GOT3 (cell line): ENCODE measurements at places on chromosomes 7 and 10.

DNA sequence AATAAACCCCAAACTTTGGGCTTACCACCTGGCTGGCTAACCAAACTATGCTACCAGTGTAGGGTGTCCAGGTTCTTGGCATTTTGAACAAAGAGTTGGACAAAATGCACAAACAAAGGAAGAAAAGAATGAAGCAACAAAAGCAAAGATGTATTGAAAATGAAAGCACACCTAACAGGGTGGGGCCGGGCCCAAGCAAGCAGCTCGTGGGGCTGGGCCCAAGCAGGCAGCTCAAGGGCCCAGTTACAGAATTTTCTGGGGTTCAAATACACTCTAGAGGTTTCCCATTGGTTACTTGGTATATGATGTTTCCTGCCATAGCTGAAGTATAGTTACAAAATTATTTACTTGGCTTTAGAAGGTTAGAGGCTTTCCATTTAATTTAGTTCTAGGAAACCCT lies 15.7 kb downstream of the ACADSB start:
- DNase-seq = no peak

DNA sequence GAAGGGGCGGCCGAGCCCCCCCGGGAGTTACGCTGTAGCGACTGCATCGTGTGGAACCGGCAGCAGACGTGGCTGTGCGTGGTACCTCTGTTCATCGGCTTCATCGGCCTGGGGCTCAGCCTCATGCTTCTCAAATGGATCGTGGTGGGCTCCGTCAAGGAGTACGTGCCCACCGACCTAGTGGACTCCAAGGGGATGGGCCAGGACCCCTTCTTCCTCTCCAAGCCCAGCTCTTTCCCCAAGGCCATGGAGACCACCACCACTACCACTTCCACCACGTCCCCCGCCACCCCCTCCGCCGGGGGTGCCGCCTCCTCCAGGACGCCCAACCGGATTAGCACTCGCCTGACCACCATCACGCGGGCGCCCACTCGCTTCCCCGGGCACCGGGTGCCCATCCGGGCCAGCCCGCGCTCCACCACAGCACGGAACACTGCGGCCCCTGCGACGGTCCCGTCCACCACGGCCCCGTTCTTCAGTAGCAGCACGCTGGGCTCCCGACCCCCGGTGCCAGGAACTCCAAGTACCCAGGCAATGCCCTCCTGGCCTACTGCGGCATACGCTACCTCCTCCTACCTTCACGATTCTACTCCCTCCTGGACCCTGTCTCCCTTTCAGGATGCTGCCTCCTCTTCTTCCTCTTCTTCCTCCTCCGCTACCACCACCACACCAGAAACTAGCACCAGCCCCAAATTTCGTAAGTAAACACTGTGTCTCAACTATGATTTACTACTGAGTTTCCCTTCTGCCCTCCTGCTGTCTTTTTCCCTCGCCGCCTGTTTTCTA lies 666 bp downstream of the NRG3 start:
- no peak for DNase-seq

- DNase-seq = no peak
These were observed 72.9 kb upstream of the KIAA1217 start for GRCh38 chr10:24136070-24136469.

GRCh38 chr7:28490831-28491230 lies 78.5 kb downstream of the CREB5 start:
- no peak for DNase-seq

- no peak for DNase-seq
These were observed 138.9 kb downstream of the ARHGAP22 start for GRCh38 chr10:48465860-48466521.
